ENCODE measurements at places on chromosomes 7 and 10.

GRCh38 chr10:69092959-69093850 lies 5.3 kb downstream of the SRGN start:
- peak; percentile 92 for DNase-seq

DNA sequence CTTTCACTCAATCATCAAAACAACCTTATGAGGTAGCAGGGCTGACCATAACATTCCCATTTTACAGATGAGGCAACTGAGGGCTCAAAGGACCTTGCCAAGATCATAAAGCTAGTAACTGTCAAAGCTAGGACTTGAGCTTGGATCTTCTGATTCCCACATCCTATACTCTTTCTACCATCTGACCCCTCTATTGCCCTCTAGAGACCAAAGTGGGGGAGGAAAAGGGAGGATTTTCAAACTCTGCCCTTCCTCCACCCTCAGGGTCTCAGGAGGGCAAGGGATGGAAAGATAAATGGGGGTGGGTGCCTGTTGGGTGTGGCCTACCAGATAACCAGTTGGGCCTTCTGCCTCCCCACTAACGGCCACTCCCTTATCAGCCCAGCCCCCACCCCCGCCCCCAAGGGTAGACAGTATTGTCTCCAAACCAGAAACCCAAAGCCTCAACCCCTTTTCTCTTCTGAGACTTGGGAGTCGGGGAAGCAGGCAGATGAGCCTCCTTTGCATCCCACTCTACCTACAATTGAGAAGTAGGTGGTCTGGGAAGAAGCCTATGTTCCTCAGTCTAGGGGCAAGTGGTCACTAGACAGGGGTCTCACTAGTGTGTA lies 7.9 kb downstream of the LDB1 start:
- DNase-seq, result no peak

- no peak for DNase-seq
Measured at GRCh38 chr10:25842146-25842545, 91.9 kb upstream of the MYO3A start.

DNA sequence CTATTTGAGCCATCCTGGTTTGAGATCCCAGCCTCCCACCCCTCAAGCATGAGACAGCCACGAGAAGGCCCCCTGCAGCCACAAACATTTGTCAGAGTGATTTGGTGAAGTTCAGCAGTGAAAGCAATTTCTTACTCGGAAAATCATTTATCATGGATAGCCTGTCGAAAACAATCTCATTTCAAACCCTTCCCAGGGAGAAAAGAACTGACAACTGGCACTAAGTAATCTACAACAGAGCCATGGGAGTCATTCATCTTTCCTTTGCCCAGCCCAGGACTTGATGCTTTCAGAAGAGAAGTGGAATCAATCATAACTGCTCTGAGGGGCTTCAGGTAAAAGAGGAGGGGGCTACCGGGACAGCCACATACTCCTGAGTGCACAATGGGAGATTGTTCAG lies 411.2 kb downstream of the KCNMA1 start:
- no peak for DNase-seq

GRCh38 chr7:155583636-155584035 lies 37.3 kb upstream of the CNPY1 start:
- no peak for DNase-seq

DNA sequence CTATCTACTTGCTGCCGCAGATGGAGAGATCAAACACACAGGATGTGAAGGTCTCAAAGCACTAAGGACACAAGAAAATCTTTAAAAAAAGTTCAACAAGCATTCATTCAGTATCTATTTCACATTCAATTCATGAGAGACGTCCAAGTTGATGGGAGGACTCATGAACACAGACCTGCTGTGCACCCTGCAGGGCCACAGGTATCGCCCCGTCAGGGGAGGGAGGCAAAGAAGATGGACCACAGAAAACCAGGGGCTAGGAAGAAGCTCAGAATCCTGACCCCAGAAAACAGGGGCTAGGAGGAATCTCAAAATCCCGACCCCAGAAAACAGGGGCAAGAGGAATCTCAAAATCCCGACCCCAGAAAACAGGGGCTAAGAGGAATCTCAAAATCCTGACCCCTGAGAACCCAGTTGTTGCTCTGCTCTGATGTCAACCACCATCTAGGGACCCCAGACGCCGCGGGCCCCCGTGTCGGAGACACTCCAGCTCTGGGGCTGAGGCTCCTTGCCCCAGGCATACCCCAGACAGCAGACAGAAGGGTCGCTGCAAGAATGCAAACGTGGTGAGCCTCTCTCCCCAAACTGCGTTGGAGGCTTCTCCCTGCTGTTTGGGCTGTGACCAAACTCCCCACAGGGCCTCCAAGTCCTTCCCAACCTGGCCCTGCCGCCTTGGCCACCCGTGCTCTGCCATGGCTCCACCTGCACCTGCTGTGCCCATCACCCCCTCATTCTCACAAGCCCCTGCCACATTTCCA lies 197.6 kb downstream of the DIP2C start:
- DNase-seq, result no peak

- DNase-seq, result no peak
Measured at GRCh38 chr7:50466815-50467585, 16.9 kb upstream of the FIGNL1 start.

Data from NAMALWA (cell line).